ENCODE measurements at places on chromosomes 1 and 21.
A peak's percentile ranks its signal among the peaks of the same experiment; 100 is the strongest.

- DNase-seq, result peak; percentile 48
Observed at GRCh38 chr1:156123356-156124196, 9.1 kb downstream of the LMNA start.

DNA sequence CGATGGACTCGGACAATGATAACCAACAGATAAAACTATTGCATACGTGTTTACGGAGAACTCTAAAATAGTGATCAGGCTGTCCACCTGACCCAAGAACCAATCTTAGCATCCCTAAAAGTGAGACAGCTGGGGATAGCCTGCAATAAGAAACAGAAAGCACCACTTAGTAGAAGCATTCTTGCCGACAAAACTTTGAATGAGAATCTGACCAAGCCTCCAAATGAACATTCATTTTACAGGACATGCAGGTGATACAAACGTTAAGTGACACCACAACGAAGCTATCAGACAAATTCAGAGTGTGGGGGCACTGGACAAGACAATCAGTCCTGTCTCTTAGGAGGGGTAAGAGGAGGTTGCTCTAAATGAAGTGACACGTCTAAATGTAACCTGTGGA, 1.2 kb downstream of the PSMG1 start:
- no peak for DNase-seq

GRCh38 chr1:89708751-89709375, 75.9 kb downstream of the LRRC8C start:
- DNase-seq, result no peak

DNA sequence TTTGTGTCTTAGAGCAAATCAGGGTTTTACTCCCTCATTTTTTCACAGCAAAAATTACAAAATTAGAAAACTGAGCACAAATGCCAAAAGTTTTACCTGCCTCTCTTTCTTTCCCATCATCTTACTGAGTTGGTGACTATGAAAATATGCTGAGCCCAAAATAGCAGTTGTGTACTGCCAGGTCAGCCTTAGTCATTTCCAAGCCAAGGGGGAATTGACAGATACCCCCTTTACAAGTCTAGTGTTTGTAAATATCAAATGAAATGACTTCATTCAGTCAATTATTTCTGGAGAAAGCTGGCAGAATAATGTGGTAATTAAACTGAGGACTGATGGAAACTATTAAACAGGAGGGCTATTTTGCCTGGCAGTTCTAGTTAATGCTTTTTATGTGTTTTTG, 11.4 kb upstream of the GORAB start:
- no peak for DNase-seq

- DNase-seq, result no peak
Observed at GRCh38 chr1:55484173-55484572, 269.0 kb upstream of the USP24 start.

DNA sequence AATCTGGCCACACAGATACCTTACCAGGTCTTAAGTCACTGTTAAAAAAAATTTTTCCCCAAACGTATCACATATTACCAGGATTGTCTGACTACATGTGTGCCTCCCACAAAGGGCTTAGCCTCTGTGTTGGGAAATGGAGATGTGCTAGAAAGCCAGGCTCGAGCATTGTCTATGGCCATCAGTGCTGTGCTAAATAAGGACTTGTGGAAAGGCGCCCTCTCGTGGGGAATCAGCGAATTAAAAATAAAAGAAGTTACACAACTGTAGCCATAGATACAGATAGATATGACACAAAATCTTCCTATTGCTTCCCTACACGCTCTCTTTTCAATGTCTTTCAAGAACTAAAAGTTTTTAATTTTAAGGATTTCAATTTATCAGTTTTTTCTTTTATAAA, 47.5 kb upstream of the CRNN start:
- DNase-seq, result peak; percentile 53

DNA sequence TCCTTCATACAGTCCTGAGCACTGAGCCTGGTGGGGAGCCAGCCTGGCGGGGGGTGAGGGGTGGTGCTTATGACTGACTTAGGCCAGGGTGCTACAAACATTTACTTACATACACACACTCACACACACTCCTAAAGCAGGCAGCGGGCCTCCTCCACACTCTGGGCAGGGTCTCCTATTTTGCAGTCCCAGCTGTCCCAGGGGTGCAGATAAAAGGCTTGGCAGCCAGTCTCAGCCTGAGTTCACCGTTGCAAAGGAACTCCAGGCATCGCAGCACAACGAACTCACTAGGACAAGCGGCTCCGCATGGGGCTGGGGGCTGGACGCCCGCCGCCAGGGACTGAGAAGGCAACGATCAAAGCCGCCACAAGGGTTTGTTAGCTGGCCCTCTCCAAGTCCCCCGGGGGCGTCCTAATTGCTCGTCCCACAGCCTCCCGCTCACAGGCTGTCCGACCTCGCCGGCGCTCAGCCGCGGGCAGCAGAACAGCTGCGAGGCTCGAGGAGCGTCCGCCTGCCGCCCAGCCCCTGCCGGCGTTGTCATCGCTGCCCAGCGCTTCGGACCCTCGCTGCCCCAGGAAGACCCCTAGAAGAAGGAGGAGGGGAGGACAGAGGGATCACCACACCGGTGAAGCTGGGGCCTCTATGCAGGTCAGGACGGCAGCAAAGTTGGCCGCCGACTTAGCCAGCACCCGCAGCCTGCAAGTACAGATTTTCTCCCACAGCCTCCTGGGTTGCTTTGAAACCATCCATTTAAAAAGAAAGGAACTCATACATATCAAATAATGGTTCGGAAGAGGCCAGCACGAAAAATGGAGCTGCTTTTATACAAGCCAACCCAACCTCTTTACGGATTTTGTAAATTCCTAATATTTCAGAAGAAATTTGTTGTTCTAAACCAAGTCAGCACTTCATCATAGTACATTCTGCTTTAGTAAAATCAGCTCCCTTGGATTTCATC, 6.2 kb downstream of the BARHL2 start:
- DNase-seq, result no peak

DNA sequence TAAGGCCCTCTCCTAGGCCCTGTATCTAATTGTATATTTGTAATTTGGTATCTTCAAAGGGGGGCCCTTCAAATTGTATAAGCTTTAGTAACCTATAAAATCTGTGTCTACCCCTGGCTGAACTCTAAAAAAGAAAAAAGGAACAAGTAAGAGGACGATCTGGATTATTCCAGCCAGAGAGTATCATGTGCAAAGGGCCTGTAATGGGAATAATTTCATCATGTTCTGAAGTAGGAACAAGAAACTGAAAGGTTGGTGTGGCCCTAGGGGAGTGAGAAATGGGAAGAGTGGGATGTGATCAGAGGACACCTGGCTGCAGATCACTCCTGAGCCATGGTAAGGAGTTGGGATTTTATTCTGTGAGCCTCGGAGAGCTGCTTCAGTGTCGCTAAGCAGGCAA, 14.7 kb downstream of the PTAFR start:
- DNase-seq, result no peak

DNA sequence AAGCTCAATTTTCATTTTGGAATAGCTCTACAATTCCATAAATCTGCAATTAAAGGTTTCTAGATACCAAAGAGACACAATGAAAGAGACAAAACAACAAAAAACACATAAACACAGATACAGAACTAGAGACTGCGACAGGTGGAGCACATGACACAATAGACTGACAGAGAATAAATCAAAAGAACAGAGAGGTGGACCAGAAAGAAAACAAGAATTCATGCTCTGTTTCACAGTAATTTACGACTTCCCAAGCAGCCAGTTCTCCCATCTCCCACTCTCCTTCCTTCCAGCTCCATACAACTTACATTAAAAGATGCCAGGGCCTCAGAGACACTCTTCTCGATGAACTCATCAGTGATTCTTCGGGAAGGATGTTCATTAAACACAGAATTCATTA, 15.1 kb upstream of the RBM8A start:
- DNase-seq, result no peak

GRCh38 chr1:15116966-15117365, 36.6 kb upstream of the TMEM51 start:
- no peak for DNase-seq

DNA sequence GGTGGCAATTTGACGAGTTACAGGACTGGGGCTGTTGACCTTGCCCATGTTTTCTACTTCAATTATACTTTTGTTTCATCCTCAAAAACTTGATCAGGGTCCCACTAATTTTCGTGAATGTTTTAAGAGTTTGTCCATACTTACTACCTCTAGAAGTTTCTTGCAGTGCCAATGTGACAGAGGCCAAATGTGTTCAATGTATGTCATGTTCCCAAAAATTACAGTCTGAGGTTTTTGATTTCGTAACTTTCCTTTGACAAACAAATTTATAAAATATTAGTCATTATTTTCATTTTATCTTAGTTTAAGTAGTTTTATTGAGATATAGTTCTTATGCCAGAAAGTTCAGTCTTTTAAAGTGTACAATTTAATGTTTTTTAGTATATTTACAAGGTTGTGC, 15.3 kb downstream of the VPS13D start:
- no peak for DNase-seq

DNA sequence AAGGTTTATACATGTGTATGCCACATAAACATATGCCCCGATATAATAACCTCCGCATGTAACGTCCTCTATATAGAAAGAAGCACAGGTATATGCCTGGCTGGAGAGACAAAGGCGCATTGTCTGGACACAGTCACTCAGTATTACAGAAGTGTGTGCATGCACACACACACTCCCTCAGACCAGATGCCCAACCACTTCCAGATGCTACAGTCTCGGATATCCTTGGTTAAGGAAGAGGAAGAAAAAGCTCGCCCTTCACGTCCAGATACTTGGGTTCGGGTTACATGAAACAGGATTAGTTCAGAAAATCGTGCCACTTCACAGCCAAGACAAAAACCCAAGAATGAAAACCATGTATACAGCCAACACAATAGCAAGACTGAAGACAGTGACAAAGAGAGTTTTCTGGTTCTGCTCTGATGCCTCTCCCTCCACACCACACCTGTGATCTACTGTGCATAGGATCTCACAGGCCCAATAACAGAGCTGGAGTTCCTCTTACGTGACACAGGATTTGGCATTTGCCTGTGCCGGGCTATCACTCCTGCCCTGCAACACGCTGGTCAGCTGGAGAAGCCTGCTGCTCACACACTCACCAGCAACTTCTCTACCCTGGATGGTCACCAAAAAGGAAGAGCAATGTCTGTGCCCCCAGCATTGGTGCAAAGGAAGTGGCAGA, 75.0 kb downstream of the SSBP3 start:
- no peak for DNase-seq

GRCh38 chr1:245682638-245683628, 528.1 kb downstream of the KIF26B start:
- DNase-seq, result no peak

DNA sequence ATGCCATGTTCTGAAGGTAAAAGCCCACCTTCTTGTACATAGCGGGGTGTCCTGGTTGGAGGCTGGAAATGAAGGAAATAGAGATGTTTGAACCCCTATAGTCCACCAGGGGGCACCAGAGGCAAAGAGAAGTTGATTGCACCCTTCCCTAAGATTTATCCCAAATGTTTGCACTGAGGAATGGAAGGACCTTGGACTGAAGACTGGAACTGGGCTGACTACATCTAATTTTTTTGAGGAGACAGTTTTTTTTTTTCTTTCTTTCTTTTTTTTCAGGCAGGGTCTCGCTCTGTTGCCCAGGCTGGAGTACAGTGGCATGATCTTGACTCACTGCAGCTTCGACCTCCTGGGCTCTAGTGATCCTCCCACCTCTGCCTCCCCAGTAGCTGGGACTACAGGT, 55.3 kb upstream of the EIF4G3 start:
- no peak for DNase-seq

DNA sequence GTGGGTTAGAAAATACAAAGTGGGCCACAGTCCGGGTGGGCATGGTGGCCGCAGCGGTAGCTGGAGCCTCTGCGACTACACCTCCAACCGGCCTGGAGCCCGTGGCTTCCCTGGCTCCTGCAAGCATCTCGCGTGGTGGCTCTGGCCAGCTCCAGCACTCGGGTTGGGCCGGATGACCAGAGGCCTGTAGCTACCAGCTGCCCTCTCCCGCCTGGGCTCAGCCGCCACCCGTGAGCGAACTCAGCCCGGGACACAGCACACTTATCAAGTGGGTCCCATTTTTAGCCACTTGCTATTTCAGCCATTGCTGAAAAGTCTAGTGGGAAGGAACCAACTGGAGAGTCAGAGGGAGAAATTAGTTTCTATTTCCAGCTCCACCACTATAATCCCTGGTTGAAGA, 107.7 kb upstream of the CACYBP start:
- no peak for DNase-seq

DNA sequence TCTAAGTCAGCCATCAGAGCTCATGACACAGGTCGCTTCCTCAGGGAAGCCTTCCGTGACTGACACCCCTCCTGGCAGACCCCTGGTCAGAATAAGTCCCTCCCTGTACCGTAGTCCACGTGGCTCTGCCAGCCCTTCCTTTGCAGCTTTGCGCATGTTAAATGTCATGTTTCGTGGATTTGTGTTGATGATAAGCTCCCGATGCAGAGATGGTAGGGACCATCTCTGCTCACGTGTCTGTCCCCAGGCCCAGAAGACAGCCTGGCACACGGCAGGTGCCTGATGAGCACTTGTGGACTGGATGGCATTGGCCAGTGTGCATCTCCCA, 75.9 kb downstream of the DHRS3 start:
- DNase-seq, result no peak

GRCh38 chr21:18601146-18601545, 197.6 kb upstream of the TMPRSS15 start:
- no peak for DNase-seq

DNA sequence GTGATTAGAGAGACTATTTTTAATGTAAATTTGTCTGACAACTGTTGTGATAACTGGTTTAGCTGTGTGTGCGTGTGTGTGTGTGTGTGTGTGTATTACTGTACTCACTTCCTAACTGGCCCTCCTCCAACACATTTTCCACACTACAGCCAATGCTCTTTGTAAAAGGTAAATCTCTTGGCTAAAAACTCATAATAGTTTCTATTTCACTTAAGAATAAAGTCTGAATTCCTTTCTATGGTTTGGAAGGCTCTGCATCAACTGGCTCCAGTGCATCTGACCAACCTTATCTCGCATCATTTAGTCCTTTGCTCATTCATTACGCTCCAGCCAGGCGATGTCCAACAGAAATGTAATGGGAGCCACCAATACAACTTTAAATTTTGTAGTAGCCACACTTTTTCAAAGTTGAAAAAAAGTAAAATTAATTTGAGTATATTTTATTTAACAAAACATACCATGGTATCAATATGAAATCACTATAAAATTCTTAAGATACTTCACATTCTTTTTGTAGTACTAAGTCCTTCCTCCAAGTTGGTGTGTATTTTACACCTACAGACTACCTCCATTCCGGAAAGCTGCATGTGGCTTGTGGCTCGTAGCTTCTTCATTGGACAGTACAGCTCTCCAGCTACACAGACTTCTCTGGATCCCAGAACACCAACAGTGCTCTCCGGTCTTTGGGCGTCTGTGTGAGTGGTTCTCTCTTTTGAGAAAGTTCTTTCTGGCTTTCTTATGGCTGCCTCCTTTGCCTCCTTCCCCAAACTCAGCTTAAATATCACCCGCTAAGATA, 68.9 kb downstream of the NRIP1 start:
- no peak for DNase-seq

DNA sequence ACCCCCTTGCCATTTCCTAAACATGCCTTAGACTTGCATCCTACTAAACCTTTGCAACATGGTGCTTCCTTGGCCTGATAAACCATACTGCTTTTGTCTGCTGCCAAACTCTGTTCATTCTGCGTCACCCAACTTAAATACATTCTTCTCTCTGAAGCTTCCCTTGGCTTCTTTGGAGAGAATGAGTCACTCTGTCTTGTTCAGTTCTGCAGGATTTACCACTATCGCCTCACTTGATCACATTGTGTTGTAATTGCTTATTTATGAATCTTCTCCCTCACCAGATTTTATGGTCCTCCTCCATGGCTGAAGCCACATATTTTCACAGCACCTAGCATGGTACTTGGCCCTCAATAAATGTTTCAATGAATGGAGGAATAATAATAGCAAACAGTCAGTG, 21.7 kb upstream of the TUT4 start:
- DNase-seq, result no peak

All from stimulated activated CD4-positive, alpha-beta T cell treated with anti-CD3 and anti-CD28 coated beads, Interleukin-1b, Interleukin-23, amount 100 ng/mL, for 4 hours (primary cell).